ENCODE measurements at places on chromosomes 5 and 9. TPM values are rescaled to one million over a fixed set of nuclear protein-coding genes. Genes with fewer than 3 reads are reported as not detected.

The MEGF9 gene
- total RNA-seq: 32.6 TPM

The SOX30 gene
- total RNA-seq: 0.07 TPM

The FBXL7 gene
- total RNA-seq: 1.6 TPM

The GABRA1 gene
- not detected for total RNA-seq

The LCN2 gene
- total RNA-seq: 3.3 TPM

All from A549 treated with CpdA at 1 μM for 4 hours (cell line).